ENCODE measurements at places on chromosomes 12 and 14.

DNA sequence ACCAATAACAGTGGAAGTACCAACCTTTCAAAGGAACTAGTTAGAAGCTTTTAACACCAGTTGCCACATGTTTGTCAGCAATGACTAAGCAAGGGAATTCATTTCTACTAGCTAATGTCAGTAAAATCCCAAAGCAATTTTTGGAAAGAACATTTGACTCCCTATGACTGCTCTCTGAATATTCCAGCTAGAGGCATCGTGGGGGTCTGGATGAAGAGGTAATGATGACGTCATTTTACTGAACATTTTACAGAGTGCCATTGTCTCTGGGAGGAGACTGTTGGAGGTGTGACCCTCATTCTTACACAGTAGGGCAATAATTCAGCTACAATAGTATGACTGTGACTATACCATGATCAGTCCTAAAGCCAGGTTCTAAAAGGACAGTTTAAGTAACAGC lies 204.8 kb downstream of the ITPR2 start:
- no peak for DNase-seq

DNA sequence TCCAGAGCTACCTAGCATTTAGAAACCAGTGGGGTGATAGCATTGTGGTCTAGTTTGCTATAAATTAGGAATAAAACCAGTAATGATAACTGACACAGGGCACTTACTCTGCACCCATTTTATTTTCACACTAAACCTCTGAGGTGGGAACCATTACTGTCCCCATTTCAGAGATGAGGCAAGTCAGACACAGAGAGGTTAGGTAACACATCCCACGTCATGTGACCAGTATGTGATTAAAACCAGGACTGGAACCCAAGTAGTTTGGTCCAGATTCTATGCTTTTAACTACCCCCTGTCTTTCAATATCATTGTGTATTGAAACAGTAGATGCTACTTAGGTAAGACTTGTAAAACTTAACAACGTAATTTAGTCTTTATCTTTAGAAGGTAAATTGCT lies 110.2 kb downstream of the PLXNC1 start:
- DNase-seq: no peak

- no peak for DNase-seq
Measured at GRCh38 chr12:2029851-2030250, 22.9 kb upstream of the CACNA1C start.

- no peak for DNase-seq
Measured at GRCh38 chr14:100296106-100296651, 10.1 kb downstream of the SLC25A29 start.

DNA sequence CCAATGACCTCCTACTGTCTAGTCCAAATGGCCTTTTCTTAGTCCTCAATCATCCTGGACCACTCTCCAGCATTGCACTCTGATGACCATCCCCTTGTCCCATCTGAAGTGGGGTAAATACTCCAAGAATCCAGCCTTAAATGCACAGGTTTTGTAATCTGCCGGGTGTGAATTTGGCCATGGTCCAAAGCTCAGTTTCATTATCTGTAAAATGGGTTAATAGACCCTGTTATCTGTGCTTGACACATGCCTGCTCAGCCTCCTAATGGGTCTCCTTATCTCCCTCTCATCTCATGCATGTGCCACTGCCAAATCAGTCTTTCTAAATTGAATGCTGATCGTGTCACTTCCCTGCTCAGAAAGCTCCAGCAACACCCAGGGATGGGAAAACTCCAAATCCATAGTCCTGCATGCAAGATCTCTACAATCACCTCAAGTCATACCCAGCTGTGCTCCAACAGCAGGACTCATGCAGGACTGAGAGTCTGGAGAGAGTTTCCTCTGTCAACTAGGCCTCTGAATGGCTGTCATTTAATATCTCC lies 22.3 kb downstream of the LGR5 start:
- no peak for DNase-seq

- no peak for DNase-seq
Measured at GRCh38 chr12:113198296-113198695, 12.8 kb downstream of the RITA1 start.
